ENCODE measurements at places on chromosomes 11 and 22.

GRCh38 chr11:16779436-16779835 is 41.0 kb downstream of the C11orf58 start:
- DNase-seq, result no peak

GRCh38 chr22:46788441-46789172 is 26.2 kb downstream of the TBC1D22A start:
- no peak for DNase-seq

GRCh38 chr22:49394116-49394785 is 433.4 kb downstream of the BRD1 start:
- no peak for DNase-seq

GRCh38 chr11:61869429-61869707 is 22.0 kb downstream of the FADS3 start:
- DNase-seq, result no peak

DNA sequence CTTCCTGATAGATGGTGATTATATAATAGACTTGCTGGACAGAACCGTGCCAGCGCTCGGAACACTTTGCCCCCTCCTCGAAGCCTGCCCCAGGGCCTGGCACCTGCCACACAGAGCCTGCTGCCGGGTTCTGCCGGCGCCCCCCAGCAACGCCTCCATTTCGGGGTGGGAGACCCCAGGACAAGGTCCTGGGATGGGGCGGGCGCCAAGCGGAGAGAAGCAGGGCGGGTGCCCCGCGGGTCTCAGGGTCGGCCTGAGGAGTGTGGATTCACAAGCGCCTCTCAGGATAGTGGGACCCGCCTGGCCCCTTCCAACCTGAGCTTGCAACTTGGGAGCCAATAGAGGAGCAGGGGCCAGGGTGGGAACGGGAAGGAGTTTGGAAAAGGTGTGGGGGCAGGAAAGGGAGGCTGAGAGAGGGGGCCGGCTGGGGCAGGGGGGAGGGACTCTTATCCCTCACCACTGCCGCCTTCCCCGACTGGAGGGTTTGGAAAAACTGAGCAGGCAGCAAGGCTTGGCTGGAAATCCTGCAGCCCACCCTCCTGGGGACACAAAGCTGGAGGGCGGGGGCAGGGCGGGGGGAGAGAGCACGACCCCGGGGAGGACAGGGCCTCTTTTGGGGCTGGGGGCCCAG is 3.3 kb upstream of the BCL9L start:
- DNase-seq, result peak; percentile 67

GRCh38 chr11:125140233-125140632 is 24.3 kb upstream of the PKNOX2 start:
- no peak for DNase-seq

GRCh38 chr22:25027959-25028840 is 75.7 kb downstream of the KIAA1671 start:
- no peak for DNase-seq

DNA sequence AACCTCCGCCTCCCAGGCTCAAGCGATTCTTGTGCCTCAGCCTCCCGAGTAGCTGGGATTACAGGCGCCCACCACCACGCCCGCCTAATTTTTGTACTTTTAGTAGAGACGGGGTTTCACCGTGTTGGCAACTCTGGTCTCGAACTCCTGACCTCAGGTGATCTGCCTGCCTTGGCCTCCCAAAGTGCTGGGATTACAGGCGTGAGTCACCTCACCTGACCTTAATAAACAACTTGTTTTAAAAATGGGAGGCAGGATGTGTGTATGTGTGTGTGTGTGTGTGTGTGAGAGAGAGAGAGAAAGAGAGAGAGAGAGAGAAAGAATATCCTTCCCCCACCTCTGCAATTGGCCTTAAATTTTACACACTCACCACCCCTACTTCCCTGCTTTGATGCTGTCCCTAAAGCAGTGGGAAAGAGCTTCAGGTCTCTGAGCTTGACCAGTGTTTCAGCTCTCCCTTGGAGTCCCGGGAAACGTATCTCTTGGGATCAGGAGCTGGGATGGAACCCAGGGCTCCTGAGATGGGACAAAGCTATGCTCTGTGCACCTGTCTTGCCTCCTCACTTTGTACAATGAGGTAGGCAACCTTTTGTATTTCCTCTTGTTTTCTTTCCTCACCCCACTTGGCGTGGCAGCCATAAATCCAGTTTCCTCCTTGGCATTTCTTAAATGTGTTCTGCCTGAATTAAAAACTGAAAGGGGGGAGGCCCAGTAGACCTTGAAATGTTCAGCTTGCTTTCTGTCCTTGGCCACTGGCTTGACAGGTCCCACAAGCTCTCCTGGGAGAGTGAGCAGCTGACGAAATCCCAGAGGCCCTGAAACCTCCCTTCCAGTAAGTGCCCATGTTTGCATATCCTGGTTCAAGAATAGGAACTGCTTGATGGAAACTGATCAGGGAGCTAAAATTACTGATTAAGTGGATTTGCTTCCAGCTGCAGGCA is 17.8 kb upstream of the XBP1 start:
- DNase-seq, result no peak

- no peak for DNase-seq
Measured at GRCh38 chr11:8910649-8911026, 351 bp upstream of the AKIP1 start.

DNA sequence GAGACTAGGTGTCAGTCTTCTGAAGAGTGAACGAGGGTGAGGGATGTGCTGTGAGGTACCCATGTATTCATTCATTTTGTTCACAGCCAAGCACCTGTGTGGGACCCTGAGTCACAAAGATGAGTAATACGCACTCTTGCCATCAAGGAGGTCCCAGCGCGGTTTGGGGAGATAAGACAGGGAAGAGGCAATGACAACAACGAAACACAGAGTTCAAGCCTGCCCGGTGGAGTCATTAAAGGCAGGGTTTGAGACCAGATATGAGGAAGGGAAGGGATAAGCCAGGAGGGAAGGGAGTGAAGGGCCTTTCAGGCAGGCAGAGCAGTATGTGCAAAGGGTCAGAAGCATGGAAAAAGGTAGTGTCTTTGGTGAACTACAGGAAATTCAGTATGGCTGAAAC is 4.6 kb downstream of the DCHS1 start:
- DNase-seq, result no peak

- DNase-seq, result no peak
Measured at GRCh38 chr11:109040303-109040702, 375.4 kb downstream of the DDX10 start.
